Pulmonary artery endothelial cell (primary cell): ENCODE measurements at places on chromosomes 6 and 20.

DNA sequence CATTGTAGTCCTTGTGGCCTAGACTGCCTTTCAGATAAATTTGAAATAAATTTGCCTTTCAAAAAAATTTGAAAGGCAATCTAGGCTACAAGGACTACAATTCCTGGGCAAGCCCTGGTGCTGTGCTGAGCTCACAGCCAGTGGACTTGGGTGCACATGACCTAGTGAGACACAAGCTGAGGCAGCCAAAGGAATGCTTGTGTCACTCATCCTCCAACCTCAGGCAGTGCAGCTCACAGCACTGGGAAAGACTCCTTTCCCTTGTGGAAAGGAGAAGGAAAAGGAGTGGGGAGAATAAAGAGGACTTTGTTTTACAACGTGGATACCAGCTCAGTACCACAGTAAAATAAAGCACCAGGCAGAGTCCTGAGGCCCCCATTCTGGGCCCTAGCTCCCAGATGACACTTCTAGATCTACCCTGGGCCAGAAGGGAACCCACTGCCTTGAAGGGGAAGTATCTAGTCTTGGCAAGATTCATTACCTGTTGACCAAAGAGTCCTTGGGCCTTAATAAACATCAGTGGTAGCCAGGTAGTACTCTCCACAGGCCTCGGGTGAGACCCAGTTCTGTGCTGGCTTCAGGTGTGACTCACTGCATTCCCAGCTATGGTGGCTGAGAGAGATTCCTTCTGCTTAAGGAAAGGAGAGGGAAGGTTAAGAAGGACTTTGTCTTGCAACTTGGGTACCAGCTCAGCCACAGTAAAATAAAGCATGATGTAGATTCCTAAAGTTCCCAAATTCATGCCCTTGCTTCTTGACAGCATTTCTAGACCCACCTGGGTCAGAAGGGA is 659.7 kb upstream of the FLRT3 start:
- DNase-seq: no peak

GRCh38 chr6:170532867-170533488 is 20.1 kb downstream of the PSMB1 start:
- DNase-seq: no peak

DNA sequence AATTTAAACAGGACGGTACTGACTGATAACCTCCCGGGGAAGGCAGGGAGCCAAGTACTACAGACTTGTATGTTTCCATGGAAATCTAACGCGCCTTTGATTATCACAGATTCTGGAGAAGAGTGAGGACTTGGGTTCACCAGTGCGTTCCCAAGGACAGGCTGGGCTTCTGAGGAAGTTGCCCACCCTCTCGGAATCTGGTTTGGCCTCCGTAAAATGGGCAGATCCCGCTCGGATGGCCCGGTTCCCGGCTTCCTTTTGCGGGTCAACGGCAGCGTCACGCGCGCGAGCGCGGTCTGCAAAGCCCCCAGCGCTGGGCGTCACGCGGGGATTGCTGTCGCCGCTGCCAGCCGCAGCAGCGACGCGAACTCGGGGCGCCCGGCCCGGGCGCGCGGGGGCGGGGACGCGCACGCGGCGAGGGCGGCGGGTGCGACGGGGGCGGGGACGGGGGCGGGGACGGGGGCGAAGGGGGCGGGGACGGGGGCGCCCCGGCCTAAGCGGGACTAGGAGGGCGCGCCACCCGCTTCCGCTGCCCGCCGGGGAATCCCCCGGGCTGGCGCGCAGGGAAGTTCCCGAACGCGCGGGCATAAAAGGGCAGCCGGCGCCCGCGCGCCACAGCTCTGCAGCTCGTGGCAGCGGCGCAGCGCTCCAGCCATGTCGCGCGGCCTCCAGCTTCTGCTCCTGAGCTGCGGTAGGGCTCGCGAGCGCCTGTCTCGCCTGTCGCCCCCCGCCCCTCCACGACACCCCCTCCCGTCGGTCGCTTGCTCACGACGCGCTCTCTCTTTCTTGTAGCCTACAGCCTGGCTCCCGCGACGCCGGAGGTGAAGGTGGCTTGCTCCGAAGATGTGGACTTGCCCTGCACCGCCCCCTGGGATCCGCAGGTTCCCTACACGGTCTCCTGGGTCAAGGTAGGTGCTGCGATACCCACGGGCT is at the start of gene CD83:
CD83 (plus strand) TSS at position 615 of the 933 bp plus-strand sequence; CDS start at position 655, 40 bp downstream.
- DNase-seq: no peak

- DNase-seq: peak; percentile 68
These were observed 23.4 kb downstream of the FAM217A start for GRCh38 chr6:4055420-4056041.

DNA sequence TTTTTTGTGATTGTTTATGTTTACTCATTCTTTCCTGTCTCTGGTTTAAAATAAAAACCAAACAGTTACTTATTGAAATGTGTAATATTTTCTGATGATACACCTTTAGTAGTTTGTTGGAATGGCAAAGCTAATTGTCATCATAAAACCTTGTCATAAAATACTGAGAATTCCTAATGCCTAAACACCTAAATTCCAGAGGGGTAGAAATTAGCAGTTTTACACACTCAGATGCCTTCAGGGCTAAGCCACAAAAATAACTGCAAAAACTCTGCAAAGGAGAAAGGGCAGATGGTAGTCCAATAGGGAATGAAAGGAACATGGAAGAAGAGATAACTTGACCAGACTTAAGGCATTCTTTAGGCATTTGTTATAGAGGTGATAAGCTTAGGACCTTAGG is 30.3 kb downstream of the FAM83B start:
- DNase-seq: no peak
